ENCODE measurements at places on chromosomes 2 and 18. TPM values are rescaled to one million over a fixed set of nuclear protein-coding genes. Genes with fewer than 3 reads are reported as not detected.

FARSB gene
- 36.4 TPM for total RNA-seq

CYP27A1 gene
- 5.8 TPM for total RNA-seq

SNED1 gene
- total RNA-seq = 6.5 TPM

UGT1A4 gene
- not detected for total RNA-seq

MC5R gene
- 0.69 TPM for total RNA-seq

ST6GAL2 gene
- 170 TPM for total RNA-seq

ABHD1 gene
- total RNA-seq = 0.46 TPM

CAPN14 gene
- total RNA-seq = 0.69 TPM

SRD5A2 gene
- 0.23 TPM for total RNA-seq

GDF7 gene
- total RNA-seq = 0.23 TPM

HOXD4 gene
- not detected for total RNA-seq

MC4R gene
- total RNA-seq = 14.8 TPM

TXNDC9 gene
- 56.1 TPM for total RNA-seq

MBP gene
- 60.4 TPM for total RNA-seq

EPB41L3 gene
- 114 TPM for total RNA-seq

Measured in diencephalon (tissue), 1 donor.